Bone marrow (tissue), 2 donors: ENCODE measurements at places on chromosomes 6 and 20.

- DNase-seq, result no peak
Measured at GRCh38 chr6:150368762-150369161, at the start of gene IYD. Gene IYD (plus strand): TSS chr6:150369012. CDS start chr6:150369032, 20 bp downstream.

DNA sequence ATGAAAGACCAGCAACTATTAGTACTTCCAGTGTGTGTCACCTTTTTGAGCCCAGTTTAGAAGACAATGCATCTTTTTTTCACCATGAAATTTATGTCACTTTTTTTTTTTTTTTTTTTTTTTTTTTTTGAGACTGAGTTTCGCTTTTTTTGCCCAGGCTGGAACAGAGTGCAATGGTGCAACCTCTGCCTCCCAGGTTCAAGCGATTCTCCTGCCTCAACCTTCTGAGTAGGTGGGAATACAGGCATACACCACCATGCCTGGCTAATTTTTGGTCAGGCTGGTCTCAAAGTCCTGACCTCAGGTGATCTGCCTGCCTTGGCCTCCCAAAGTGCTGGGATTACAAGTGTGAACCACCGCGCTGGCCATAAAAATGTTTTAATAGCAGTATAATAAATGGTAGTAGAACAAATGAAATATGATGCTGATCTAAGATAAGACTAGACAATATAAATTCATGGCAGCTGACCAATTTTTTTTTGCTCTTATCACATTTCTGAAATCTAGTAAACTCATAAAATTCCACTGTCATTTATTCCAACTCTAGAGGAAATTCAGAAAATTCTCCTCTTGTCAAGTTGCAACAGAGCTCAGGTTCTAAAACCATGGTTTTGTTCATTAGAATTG is 21.3 kb downstream of the NHSL1 start:
- no peak for DNase-seq

DNA sequence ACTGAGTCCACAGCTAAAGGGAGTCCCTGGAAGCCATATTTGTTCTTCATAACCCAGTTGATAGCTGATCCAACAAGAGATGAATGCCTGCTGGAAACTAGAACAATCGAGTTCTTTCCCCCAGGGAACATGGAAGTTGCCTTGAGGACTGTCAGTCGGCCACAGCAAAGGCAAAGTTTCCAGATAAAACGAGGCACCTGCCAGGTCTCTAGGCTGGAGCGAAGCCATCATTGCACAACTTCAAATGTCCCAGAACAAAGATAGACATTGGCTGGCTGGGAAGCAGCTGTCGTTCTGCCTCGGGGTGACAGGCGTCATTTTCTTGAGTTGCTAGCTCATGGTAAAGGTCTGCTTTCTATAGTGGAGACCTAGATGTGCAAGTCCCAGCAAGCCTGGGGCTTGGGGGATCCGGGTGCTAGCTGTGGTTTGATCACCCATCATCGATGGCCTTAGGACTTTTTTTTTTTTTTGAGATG is 184.4 kb upstream of the ZNF217 start:
- no peak for DNase-seq

GRCh38 chr6:106536357-106536756 is 92.9 kb downstream of the RTN4IP1 start:
- no peak for DNase-seq

- DNase-seq, result no peak
Measured at GRCh38 chr20:2307136-2307535, 11.3 kb downstream of the TGM3 start.

DNA sequence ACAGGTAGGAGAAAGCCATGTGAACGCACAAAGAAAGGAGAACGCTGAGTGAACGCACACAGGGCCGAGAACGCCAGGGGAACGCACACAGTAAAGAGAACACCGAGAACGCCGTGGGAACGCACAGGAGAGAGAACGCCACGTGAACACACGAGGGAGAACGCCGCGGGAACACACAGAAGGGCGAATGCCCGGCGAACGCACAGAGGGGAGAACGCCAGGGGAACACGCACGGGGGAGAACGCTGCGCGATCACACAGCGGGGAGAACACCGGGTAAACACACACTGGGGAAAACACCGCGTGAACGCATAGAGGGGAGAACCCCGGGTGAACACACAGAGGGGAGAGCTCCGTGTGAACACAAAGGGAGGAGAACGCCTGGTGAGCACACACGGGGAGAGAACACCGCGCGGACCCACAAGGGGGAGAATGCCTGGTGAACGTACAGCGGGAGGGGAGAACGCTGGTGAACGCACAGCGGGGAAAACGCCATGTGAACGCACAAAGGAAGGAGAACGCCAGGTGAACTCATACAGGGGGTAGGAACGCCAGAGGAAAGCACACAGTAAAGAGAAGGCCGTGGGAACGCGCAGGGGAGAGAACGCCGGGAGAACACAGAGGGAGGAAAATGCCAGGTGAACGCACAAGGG is 55.3 kb downstream of the RNASET2 start:
- DNase-seq, result no peak

DNA sequence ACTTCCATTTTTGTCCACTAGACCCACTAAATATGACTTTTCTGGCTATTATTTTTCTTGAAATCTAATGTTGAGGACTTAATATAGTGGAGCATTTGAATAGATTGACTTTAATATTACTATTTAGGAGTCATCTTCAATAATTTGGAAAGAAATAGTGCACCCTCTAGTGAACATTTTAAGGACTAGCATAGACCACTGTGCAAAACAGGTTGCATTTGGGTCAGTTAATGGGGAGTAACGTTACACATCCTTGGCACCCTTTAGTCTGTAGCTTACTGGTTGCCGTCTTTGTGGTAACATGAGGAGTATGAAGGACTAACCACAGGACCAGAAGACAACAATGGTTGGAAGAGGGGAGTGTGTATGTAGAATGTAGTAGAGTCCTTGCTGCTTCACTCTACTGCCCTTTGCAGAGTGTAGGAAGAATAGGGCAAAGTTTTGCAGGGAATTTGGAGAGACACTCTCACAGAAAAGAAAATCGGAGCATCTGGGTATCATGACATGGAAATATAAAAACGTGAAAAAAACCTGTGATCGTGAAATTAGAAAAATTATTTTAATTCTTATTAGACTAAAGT is 25.2 kb downstream of the RFPL4B start:
- DNase-seq, result no peak

DNA sequence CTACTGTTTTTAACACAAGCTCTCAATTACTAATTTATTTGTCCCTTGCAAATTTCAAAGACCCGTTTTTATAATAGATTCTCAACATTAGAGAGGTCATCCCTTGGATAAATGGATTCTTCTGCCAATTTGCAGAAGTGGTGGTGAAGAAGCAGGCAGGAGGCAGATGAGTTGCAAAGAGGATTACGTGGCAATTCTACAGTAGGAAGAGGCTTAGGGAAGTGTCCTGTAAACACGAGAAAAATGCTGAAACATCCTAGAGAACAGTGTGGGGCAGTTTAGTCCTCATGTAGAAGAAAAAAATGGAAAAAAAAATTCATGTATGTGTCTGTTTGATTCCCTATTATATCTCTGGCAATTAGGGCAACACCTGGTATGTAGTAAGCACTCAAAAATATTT is 87.6 kb downstream of the BMP2 start:
- DNase-seq, result no peak

DNA sequence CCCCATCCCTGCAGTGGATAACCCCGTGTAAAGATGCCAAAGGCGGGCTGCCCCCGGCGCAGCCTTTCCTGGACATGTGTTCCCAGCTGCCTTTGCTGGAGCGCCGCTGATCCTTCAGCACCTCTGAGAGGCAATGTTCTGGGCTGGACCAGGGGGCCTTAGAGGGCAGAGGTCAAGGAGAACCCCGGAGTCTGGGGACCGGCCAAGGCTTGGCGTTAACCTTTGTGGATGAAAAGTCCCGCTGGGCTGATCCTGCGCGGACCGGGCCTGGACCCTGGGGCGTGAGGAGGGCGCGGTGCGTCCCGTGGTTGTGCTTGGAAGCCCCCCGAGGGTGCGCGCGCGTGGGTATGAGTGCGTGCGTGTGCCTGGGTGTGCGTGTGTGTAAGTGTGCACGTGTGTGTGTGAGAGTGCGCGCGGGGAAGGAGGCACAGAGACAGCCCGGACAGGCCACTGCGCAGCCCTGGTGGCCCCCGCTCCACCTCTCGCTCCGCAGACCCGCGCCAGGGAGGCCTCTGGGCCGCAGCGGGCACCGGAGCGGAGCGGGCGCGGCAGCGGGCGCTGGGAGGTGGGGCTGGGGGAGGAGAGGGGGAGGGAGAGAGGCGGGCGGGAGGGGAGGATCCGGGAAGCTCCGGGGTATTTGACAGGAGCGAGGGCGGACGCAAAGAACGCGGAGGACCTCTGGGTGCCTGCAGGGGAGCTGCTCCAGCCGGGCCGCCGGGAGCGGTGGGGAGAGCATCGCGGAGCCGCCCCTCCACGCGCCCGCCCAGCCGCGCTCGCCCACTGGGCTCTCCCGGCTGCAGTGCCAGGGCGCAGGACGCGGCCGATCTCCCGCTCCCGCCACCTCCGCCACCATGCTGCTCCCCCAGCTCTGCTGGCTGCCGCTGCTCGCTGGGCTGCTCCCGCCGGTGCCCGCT is at the start of gene SMOC2:
SMOC2 (plus strand) TSS at position 665 of the 914 bp plus-strand sequence; CDS start at position 852, 187 bp downstream.
- DNase-seq, result no peak

DNA sequence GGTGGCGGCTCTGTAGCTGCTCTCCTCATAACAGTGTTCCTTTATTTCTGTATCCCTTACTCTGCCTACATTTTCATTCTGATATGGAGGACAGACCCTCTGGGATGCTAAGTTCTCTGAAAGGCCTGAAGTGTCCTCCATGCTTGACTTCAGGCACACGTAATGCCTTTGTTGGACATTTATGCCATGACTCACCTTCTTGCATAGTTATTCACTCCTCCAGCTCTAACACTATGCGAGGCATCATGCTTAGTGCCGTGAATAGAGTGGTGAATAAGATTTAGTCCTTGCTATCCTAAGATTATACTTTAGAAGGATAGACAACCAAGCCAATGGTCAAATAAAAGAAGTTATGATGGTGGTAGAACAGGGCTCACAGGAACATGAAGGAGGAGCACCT is 760.9 kb upstream of the FLRT3 start:
- DNase-seq, result no peak
